ENCODE measurements at places on chromosomes 2 and 18.

DNA sequence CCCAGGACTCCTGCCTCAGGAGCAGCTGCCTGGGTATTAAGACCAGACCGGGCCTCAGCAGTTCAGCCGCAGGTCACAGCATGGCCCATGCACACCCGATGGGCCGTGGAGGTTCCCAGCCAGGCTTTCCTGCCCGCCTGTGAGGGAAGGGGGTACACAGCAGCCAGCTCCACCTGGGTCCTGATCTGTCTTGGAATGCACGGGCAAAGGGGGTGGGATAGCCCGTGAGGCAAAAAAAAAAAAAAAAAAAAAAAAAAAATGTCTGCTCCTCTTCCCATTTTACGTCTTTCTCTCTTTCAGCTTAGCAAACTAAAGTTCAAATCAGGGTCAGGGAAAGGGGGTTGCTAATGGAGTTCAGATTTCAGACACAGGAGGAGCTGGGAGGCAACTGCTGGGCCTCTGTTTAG is 385.2 kb downstream of the TNS1 start:
- DNase-seq: no peak

DNA sequence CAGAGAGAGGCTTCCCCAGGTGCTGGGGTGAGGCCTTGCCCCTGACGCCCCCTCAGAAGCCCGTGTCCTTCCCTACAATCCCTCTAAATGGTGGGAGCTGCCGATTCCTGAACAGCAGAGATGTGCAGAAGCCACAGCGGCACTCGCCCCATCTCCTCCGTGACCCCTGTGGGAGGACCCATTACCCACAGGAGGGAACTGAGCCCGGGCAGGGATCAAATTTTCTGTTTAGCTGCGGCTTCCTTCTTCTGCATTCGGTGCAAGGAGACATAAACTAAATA is 181.2 kb upstream of the RAB6C start:
- no peak for DNase-seq

GRCh38 chr2:26578113-26578458 is 63.1 kb downstream of the CIB4 start:
- no peak for DNase-seq

- no peak for DNase-seq
Measured at GRCh38 chr18:76972846-76973519, 150.6 kb downstream of the ZNF236 start.

- DNase-seq: no peak
Measured at GRCh38 chr18:8020132-8020846, 453.2 kb downstream of the PTPRM start.

DNA sequence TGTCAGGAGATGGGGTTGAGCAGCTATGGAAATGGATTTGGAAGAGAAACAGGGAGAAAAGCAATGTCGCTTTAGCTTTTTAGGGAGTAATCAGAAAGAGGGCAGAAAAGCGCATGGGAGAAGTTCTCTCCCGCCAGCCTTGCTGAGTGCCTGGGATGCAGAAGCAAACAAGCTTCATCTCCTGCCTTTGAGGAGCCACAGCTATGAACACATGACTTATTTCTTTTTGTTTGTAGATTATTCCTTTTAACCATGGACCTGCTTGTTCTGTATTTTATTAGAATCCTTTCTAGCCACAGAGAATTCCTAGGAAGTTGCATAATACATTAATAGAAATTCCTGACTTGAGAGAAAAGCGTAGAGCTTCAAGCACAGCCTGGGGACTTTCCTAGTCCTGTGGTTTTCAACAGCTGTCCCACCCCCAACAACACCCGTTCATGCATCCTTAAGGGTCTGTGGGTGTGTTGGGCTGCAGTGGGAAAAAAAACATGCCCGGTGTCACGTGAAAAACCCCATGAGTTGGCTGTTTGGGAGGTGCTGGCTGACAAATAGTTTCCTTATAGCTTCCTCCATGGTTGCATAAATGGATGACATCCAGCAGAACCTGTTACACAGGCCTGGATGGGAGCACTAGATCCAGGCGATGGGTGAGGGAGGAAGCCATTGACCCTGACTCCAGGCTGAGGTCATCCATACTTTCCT is 14.9 kb downstream of the SLC9A4 start:
- DNase-seq: no peak

DNA sequence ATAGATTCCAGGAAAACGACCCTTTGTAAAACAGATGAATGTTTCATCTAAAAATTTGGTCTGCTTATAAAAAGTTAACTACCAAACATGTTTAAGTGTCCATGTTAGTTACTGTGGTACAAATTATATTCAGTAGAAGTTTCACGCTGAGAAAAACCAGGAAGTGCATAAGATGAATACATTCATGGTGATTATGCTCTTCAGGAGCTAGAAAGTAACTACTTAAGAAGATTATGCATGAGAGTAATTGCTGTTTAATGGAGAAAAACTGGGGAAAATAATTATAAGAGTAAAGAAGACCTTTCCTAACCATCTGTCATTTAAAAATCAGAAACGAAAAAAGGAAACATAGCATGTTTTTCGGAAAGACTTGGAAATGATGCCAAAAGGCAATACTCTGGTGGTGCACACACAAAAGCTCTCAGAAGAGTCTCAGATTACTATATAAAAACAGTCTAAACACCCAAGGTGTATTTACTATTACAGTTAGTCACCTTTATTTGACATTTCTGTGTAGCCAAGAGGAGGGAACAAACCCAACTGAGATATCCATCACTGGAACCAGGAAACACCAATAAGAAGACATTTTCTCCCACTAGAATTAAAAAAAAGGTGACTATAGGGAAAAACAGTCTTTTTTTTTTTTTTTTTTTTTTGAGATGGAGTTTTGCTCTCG is 38.8 kb upstream of the METTL21A start:
- no peak for DNase-seq

- no peak for DNase-seq
Measured at GRCh38 chr2:50215736-50216135, 816.2 kb downstream of the NRXN1 start.

GRCh38 chr18:52367953-52368742 is 28.2 kb downstream of the DCC start:
- DNase-seq: no peak

DNA sequence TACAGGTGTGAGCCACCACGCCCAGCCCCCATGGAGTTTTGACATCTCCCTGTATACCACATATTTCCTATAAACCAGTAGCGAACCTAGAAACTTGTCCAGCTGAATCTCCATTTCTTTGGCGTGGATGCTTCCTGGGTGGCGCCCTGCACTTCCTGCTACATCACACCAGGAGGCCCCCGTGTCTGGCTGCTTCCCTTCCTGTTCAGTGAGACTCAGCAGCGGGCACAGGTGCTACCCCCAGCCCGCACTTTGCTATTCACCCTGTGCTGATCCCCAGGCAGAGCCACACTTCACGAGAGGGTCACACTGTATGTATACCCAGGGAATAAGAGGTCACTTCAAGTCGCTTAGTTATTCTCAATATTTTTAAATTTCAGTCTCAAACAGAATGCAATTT is 35.0 kb downstream of the CYP27C1 start:
- DNase-seq: peak; percentile 47

DNA sequence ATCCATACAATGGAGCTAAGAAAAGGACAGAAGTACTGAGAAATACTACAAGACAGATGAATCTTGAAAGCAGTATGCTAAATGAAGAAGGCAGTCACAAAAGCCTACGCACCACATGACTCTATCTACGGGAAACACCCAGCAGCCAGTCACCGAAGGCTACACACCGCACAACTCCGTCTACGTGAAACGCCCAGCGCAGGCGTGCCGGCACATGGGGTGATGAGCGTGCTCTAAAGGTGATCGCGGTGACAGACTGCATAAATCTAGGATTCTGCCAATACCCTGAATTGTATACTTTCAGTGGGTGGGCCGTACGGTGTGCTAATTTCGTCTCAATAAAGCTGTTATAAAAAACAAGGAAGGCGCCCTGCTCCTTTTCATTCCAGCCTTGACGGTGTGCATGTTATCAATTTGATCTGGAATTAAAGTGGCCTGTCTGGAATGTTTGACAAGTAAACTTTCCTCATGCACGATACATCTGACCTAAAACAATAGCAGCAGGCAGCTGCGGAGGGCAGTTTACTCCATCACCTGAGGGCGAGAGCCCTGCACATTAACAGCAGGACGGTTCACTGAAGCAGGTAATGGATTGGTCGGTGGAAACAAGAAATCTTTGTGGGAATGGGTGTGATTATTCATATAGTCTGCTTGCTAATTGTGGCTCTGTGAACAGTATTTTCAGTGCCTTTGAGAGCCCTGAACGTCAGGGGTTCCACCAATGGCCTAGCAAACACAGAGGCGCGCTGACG is 86.2 kb upstream of the SALL3 start:
- no peak for DNase-seq

DNA sequence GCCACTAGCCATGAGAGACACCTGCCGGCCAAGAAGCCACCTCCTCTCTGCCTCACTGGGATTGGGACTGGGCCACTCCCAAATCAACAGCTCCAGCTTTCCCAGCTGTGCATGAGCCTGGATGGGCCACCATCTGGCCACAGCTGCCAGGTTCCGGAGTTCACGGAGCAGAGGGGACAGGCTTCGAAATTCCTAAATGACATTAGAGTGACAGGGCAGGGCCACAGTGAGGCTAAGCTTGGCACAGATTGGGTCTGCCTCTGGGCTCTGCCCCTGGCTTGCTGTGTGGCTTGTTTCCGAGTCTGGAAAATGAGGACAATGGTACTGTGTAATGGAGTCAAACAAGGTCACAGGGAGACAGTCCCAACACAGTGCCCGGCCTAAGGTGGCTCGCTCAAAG is 6.5 kb downstream of the DIPK1C start:
- DNase-seq: no peak

- no peak for DNase-seq
Measured at GRCh38 chr2:220143336-220143735, 515.9 kb downstream of the SLC4A3 start.
